Osteocyte (in vitro differentiated cells): ENCODE measurements at places on chromosomes 6 and 20. TPM values are rescaled to one million over a fixed set of nuclear protein-coding genes. Genes with fewer than 3 reads are reported as not detected.

The CGA gene
- not detected in 2 replicates for total RNA-seq

The ZC2HC1B gene
- not detected in 2 replicates for total RNA-seq

The KCNK15 gene
- total RNA-seq: 17.5 and 21.5 TPM in 2 replicates

The PBOV1 gene
- not detected in 2 replicates for total RNA-seq

The FGD2 gene
- not detected in 2 replicates for total RNA-seq

The PROCR gene
- total RNA-seq: 3.2 and 3.3 TPM in 2 replicates

The HS3ST5 gene
- total RNA-seq: 0.11 TPM in 1 of 2 replicates, not detected in the other

The CCN5 gene
- total RNA-seq: 18.2 and 24.0 TPM in 2 replicates

The CPNE5 gene
- not detected in 2 replicates for total RNA-seq

The SEL1L2 gene
- not detected in 2 replicates for total RNA-seq

The SFTA2 gene
- not detected in 2 replicates for total RNA-seq

The NOX3 gene
- not detected in 2 replicates for total RNA-seq

The SAMD5 gene
- 15.8 and 18.6 TPM in 2 replicates for total RNA-seq
